ENCODE measurements at places on chromosomes 6 and 20.

- no peak for DNase-seq
Measured at GRCh38 chr6:75275067-75275466, 9.5 kb downstream of the TMEM30A start.

GRCh38 chr6:7589221-7589620 lies 777 bp upstream of the SNRNP48 start:
- no peak for DNase-seq

GRCh38 chr6:15370733-15371671 lies 125.1 kb downstream of the JARID2 start:
- no peak for DNase-seq

- no peak for DNase-seq
Measured at GRCh38 chr6:21213492-21213891, 380.1 kb upstream of the SOX4 start.
